ENCODE measurements at places on chromosomes 5 and 9. TPM values are rescaled to one million over a fixed set of nuclear protein-coding genes. Genes with fewer than 3 reads are reported as not detected.
A peak's percentile ranks its signal among the peaks of the same experiment; 100 is the strongest.

OLFM1 gene
- 0.30 TPM for total RNA-seq

SPATA31C1 gene
- total RNA-seq: not detected

TMEM215 gene
- total RNA-seq: not detected

ROR2 gene
- total RNA-seq: 3.2 TPM

GFI1B gene
- not detected for total RNA-seq

IFNA2 gene
- not detected for total RNA-seq

CTXN3 gene
- total RNA-seq: not detected

CKMT2 gene
- total RNA-seq: not detected

SPATA31C2 gene
- total RNA-seq: not detected

TLX3 gene
- total RNA-seq: not detected

DNA sequence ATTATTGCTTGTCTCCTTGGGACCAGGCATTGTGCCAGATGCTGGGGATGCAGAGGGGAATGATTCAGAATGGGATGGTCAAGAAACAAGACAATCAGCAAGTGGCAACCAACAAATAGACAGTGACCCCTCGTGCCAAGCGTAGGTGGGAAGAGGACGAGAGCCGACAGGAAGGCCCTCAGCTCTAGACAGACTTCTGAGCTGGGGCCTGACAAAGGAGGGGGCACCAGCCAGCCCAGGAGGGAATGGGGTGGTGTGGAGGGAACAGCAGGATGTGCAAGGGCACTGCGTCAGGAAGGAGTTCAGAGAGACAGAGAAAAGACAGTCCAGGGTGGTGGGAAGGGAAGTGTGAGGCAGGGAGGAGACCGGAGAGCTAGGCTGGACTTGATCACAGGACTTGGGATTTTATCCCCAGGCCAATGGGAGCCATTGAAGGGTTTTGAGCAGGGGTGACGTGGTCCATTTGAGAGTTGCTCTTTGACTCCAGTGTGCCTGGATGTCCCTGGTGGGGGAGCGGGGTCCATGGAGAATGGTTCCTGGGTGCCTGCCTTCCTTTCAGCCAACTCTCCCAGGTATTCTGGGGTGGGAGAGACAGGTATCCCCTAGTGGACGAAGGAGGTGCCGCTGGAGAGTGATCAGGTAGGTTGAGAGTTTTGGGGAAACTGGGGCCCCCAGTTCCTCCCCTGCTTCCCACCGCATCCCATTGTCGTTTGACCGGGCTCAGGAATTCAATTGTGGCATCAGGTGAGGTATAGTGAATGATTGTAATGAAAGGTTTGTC lies 79.3 kb upstream of the ZNF618 start:
- H3K4me3 ChIP-seq: no peak overlapping the region
- H3K4me1 ChIP-seq: no peaks in the 10 kb centered on the region
- no peak overlapping the region for H3K27ac ChIP-seq
- peaks cover 2% of the 10 kb centered on the region for H3K27me3 ChIP-seq
- H3K36me3 ChIP-seq: no peaks in the 10 kb centered on the region

DNA sequence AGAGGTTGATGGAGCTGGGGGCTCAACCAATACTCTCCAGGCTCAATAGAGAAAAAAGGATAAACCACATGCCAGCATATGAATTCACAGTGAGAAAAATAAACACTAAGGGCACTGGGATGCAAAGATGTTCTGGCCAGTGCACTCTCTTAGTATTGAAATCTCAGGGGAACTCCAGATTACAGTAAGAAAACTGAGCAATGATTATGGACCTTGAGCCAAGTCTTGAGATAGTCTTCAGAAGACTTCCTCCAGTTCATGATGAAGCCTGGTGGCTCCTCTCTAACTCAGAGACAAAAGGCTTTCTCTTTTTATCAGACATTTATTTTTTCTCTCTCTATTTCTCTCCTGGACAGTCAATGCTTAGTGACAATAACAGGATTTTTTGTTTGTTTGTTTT lies 139.8 kb upstream of the SPEF2 start:
- peaks cover 22% of the 10 kb centered on the region for H3K36me3 ChIP-seq
- H3K27ac ChIP-seq: no peak overlapping the region
- DNase-seq: no peak
- H3K4me1 ChIP-seq: peaks cover 9% of the 10 kb centered on the region

DNA sequence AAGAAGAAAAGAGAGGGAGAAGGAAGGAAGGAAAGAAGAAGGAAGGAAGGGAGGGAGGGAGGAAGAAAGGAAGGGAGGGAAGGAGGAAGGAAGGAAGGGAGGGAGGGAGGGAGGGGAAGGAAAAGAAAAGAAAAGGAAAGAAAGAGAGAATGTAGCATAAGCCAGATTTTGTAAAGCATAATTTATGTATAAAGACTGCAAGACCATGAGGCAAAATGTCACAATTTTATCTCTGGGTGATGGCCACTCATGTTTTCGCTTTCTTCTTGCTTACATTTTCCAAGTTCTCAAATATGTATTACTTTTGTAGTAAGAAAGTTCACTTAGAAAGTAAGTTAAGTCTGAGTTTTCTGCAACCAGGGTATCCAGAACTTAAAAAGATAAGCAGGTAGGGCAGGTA lies 3.4 kb upstream of the RNF183 start:
- no peaks in the 10 kb centered on the region for H3K4me1 ChIP-seq
- H3K27ac ChIP-seq: no peak overlapping the region
- peaks cover 9% of the 10 kb centered on the region for H3K27me3 ChIP-seq
- DNase-seq: no peak
- H3K4me3 ChIP-seq: no peak overlapping the region
- no peaks in the 10 kb centered on the region for H3K36me3 ChIP-seq

- H3K4me1 ChIP-seq: peaks cover 59% of the 10 kb centered on the region
- H3K27me3 ChIP-seq: no peaks in the 10 kb centered on the region
- H3K27ac ChIP-seq: no peak overlapping the region
- H3K4me3 ChIP-seq: no peak overlapping the region
These were observed 265.3 kb downstream of the MLLT3 start for GRCh38 chr9:20357037-20357432.

GRCh38 chr5:98318386-98318785 lies 455.1 kb upstream of the RGMB start:
- H3K4me1 ChIP-seq: no peaks in the 10 kb centered on the region
- H3K27me3 ChIP-seq: no peaks in the 10 kb centered on the region
- no peak for DNase-seq

- H3K36me3 ChIP-seq: no peaks in the 10 kb centered on the region
- H3K4me1 ChIP-seq: no peaks in the 10 kb centered on the region
- no peaks in the 10 kb centered on the region for H3K27me3 ChIP-seq
- H3K27ac ChIP-seq: no peak overlapping the region
- H3K4me3 ChIP-seq: no peak overlapping the region
These were observed 100.4 kb downstream of the ZNF354C start for GRCh38 chr5:179160584-179160983.

- no peaks in the 10 kb centered on the region for H3K4me1 ChIP-seq
- peaks cover 34% of the 10 kb centered on the region for H3K27me3 ChIP-seq
- DNase-seq: no peak
- no peak overlapping the region for H3K4me3 ChIP-seq
- H3K27ac ChIP-seq: no peak overlapping the region
These were observed 635.7 kb downstream of the RAB3C start for GRCh38 chr5:59218424-59219045.

DNA sequence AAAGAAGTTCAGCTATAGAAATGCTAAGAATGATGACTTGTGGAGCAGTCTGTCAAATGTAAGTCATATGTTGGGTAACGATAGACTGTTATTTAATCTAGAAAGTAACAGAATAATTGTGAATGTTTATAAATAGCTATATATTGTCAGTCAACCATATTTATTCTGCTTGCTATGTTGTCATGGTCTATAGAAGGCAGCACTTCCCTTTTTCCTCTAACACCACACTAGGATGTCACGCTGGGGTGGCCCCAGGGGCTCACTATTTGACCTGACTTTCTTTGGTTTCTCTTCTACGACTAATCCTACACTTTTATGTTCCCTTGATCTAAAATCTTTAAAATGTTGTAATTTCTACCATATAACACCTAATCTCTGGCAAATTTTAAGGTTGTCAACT lies 20.5 kb downstream of the ERAP2 start:
- peaks cover 67% of the 10 kb centered on the region for H3K36me3 ChIP-seq
- no peak for DNase-seq
- peak overlapping the region; percentile 92 for H3K27ac ChIP-seq
- H3K4me3 ChIP-seq: peak overlapping the region; percentile 74
- no peaks in the 10 kb centered on the region for H3K27me3 ChIP-seq

GRCh38 chr5:14035859-14036503 lies 91.5 kb upstream of the DNAH5 start:
- no peak overlapping the region for H3K27ac ChIP-seq
- no peak for DNase-seq

All from activated CD8-positive, alpha-beta memory T cell treated with anti-CD3 and anti-CD28 coated beads, Interleukin-2, amount 10 ng/mL, durations not matched to agents 7 days and 5 days (primary cell).